ENCODE measurements at places on chromosomes 7 and 10. TPM values are rescaled to one million over a fixed set of nuclear protein-coding genes. Genes with fewer than 3 reads are reported as not detected.

DNA sequence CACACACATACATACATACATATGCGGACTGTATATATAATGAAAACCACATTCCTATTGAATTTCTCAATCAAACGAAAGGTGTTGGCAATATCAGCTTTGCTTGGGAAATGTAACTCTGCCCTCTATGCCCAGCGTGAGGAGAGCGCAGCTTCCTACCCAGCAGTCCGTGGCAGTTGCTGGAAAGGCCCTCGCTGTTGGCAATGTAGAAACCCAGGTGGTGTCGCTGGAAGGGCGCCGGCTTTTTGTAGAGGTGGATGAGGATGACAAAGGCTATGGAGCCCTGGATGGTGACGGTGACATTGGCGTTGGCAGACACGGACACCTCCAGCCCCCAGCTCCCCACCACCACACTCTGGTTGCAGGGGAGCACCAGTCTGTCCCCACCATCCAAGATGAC lies 100.9 kb downstream of the ITIH5 start:
- no peak for DNase-seq
- H3K36me3 ChIP-seq: peaks cover 8% of the 10 kb centered on the region
- H3K27ac ChIP-seq: no peak overlapping the region
- no peaks in the 10 kb centered on the region for H3K27me3 ChIP-seq
- H3K4me3 ChIP-seq: no peak overlapping the region

DNA sequence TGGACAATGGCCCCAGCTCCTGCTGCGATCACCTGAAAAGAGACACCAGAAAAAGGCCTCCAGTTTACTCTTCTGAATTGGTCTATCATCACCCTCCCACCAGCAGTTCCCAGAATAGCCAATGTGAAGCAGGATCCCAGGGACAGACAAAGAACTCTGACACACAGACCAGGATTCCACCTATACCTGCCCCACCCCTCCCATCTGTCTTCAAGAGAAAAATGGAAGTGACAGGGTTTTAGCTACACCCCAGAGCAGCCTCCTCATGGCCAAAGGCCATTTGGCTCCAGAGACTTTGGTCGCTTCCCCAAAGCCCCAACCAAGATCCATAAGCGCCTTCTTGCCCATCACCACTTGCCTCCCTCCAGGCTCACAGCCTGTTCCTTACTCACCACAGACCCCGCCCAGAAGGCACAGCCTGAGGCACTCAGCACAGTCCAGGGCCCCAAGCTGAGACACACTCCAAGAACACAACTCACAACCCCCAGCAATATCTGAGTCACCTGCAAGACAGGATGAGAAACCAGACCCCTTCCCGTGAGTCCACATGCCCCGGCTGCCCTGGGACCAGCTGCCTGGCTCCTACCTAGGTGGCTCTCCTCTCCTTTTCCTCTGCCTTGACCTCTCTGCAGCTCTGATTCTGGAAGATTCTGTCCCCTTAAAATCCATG lies 6.5 kb downstream of the TMEM176B start:
- H3K27ac ChIP-seq: peak overlapping the region; percentile 2
- no peak for DNase-seq
- H3K4me3 ChIP-seq: no peak overlapping the region
- H3K36me3 ChIP-seq: peaks cover 16% of the 10 kb centered on the region

DNA sequence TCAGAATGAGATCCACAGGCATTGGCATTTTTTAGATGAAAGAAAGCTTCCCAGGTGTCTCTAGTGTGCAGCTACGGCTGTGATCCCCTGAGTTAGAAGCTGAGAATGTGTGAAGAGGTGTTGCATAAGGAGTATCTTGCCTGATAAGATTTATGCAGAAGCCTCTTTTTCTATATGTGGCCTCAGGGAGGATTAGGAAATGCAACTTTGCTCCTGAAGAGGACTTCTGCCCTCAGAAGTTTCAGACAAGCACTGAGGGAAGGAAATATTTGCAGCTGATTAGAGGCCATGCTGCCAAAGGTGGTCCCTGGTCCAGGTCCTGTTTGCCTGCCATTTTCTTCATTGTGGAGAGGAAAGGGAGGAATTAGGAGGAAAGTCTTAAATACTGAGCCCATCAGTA lies 551.8 kb downstream of the PHTF2 start:
- no peaks in the 10 kb centered on the region for H3K36me3 ChIP-seq
- DNase-seq: no peak
- H3K27me3 ChIP-seq: no peaks in the 10 kb centered on the region

SPDYE11 gene
- total RNA-seq: 0.37 TPM

ST8SIA6 gene
- total RNA-seq: not detected

GRCh38 chr7:145624618-145625017 lies 492.0 kb upstream of the CNTNAP2 start:
- no peak overlapping the region for H3K4me3 ChIP-seq
- no peak overlapping the region for H3K27ac ChIP-seq
- H3K27me3 ChIP-seq: no peaks in the 10 kb centered on the region
- H3K36me3 ChIP-seq: no peaks in the 10 kb centered on the region
- no peaks in the 10 kb centered on the region for H3K4me1 ChIP-seq

- H3K27ac ChIP-seq: no peak overlapping the region
- no peak for DNase-seq
- no peaks in the 10 kb centered on the region for H3K27me3 ChIP-seq
- no peaks in the 10 kb centered on the region for H3K36me3 ChIP-seq
- peaks cover 31% of the 10 kb centered on the region for H3K4me1 ChIP-seq
- H3K4me3 ChIP-seq: no peak overlapping the region
Observed at GRCh38 chr7:29044554-29044953, 86.4 kb upstream of the TRIL start.

GRCh38 chr10:79237454-79238157 lies 109.7 kb upstream of the PPIF start:
- H3K36me3 ChIP-seq: peaks cover 30% of the 10 kb centered on the region
- no peak for DNase-seq
- H3K4me1 ChIP-seq: peaks cover 97% of the 10 kb centered on the region
- no peak overlapping the region for H3K4me3 ChIP-seq

- no peak for DNase-seq
- no peak overlapping the region for H3K27ac ChIP-seq
- no peak overlapping the region for H3K4me3 ChIP-seq
- no peaks in the 10 kb centered on the region for H3K4me1 ChIP-seq
- H3K27me3 ChIP-seq: no peaks in the 10 kb centered on the region
Observed at GRCh38 chr7:24227603-24228359, 56.2 kb upstream of the NPY start.

- no peak overlapping the region for H3K27ac ChIP-seq
- H3K36me3 ChIP-seq: peaks cover 4% of the 10 kb centered on the region
- H3K4me1 ChIP-seq: peaks cover 35% of the 10 kb centered on the region
Observed at GRCh38 chr10:116069856-116070255, 203.2 kb downstream of the GFRA1 start.

DNA sequence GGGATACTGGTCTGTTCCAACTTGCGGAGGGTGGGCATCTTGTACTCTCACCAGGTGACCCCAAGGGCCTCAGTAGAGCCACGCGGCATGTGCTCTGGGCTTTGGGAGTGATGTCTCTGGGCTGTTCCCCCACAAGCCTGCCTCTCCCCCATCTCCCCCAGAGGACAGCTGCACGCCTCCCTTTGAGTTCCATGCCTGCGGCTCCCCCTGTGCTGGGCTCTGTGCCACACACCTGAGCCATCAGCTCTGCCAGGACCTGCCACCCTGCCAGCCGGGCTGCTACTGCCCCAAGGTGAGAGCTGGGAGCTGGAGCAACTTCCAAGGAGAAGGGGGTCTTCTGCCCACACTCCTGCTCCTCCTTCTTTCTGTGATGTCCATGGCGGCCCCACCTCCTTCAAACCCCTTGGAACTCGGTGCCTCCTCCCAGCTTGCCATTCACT lies 15.0 kb upstream of the ZNF862 start:
- no peaks in the 10 kb centered on the region for H3K4me1 ChIP-seq
- H3K4me3 ChIP-seq: no peak overlapping the region
- DNase-seq: no peak
- no peaks in the 10 kb centered on the region for H3K27me3 ChIP-seq
- no peaks in the 10 kb centered on the region for H3K36me3 ChIP-seq
